Progenitor cell of endocrine pancreas (in vitro differentiated cells): ENCODE measurements at places on chromosomes 1 and 21. TPM values are rescaled to one million over a fixed set of nuclear protein-coding genes. Genes with fewer than 3 reads are reported as not detected.

SPATA21 gene
- total RNA-seq, result not detected in 2 replicates

DNA sequence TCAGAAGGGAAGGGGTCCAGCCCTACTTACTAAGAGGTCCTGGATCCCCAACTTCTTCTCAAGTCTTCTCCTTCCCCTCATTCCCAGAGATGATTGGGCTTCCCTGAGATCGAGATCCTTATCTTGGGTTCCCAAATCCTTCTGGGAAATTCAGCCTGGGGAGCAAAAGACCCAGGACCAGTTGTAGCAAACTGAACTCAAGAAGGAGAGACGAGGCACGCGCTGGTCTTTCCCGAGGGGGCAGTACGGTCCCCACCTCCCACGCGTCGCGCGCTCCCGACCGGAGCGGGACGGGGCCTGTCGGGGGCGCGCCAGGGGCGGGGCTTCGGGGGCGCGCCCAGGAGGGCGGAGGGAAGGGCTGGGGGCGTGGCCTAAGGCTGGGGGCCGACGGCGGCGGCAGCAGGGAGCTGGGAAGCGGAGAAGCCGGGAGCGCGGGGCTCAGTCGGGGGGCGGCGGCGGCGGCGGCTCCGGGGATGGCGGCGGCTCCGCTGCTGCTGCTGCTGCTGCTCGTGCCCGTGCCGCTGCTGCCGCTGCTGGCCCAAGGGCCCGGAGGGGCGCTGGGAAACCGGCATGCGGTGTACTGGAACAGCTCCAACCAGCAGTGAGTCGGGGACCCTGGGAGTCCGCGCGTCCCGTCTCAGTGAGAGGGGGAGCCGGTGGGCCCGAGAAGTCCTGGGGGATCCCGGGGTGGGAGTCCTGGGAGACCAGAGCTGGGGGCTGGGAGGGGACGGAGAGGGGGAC is at the start of gene EFNA3:
Gene EFNA3 (plus strand): TSS at position 369 of the 741 bp plus-strand sequence. CDS start 105 bp downstream, at position 474.
- DNase-seq, result no peak

DNA sequence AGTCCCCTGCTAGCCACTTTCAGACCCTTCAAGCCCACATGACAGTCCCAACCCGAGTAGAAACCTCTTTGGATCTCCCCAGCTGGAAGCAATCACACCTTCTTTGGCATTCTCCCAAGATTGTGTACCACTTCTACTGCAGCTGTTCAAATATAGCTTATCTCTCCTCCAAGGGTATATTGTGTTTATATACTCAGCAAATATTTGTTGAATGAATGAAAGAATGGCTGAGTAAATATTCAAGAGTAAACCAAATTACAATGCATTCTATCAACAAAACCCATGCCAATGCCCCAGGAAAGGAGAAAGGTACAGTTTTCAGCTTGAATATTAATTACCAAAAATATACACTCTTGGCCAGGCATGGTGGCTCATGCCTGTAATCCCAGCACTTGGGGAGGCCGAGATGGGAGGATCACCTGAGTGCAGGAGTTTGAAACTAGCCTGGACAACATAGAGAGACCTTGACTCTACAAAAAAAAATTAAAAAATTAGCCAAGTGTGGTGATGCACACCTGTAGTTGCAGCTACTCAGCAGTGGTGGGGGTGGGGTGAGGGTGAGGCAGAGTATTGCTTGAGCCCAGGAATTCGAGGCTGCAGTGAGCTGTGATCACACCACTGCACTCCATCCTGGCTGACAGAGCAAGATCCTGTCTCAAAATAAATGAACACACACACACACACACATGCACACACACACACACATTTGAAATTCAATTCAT is 68.5 kb downstream of the NIBAN1 start:
- no peak for DNase-seq

THRAP3 gene
- 142 and 145 TPM in 2 replicates for total RNA-seq

DNA sequence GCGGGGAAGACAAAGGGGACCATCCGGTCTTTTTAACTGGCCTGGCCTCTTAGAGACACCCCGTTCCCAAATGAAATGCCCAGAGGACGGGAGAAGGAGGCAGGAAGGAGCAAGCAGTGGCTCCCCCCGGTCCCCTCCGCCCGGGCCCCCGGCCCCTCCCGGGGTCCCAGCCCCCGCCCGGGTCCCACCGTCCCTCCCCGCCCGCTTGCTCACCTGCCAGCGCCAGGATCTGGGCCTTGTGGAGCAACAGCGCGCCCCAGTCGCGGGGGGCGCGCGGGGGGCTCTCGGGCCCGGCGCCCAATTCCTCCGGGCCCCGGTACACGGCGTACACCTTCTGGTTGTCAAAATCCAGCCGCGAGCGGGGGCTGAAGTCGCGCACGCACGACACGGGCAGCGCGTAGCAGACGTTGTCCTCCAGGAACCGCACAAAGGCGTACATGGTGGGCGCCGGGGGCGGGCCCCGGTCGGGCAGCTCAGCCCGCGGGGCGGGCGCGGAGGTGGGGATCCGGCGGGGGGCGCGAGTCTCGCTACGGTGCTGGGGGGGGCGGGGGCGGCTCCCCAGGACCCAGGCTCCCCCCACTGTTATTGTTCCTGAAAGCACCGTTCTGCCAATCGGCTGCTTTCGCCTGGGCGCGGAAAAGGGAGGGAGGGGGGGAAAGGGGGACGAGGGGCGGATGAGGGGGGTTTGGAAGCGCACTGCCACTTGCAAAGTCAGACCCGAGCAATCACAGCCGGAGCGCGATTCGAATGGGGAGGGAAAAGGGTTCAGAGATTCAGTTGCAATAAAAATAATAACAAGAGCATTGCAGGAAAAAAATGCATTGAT is at the start of gene BEND5:
Gene BEND5 (minus strand): TSS at position 499 of the 826 bp plus-strand sequence. CDS start 60 bp downstream, at position 439.
- DNase-seq, result peak; percentile 62

APP gene
- 611 and 631 TPM in 2 replicates for total RNA-seq

GRCh38 chr1:185343306-185343705 is 26.3 kb upstream of the IVNS1ABP start:
- no peak for DNase-seq

IGSF8 gene
- total RNA-seq, result 39.4 and 40.0 TPM in 2 replicates
